ENCODE measurements at places on chromosomes 1 and 21.
A peak's percentile ranks its signal among the peaks of the same experiment; 100 is the strongest.

DNA sequence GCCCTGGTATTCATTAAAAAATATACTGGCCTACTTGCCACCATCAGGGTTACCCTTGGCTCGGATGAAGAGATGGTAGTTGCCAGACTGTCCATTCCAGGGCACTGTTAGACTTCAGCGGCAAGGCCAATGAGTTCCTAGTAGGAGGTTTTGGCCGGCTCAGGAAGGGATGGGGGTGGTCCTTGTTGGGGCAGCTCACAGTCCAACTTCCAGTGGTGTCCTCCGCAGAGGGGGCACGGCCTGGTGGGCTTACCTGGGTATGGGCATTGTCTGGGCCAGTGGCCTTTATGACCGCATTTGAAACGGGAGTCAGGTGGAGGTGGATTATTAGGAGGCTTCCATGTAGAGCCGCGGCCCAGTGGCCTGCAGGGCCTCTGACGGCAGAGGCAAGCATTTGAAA lies 139.1 kb upstream of the ETV3 start:
- no peak for DNase-seq

DNA sequence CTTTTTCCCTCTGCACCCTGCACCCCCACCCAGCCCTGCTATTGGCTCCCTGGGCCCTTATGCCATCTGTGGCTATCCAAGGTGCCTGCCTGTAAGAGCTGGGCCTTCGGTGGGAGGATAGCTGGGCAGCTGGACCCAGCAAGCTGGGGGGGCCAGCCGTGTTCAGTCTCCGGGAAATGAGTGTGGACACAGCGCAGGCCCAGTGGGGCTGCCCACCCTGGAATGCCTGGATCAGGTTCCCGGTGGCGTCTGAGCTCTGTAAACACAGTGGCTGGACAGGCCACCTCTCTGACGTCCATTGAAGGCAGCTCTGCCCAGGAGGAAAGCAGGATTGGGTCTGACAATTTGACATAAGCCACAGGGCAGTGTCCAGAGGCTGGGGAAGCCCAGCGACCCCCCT lies 127.8 kb downstream of the FOXD2 start:
- DNase-seq: no peak

DNA sequence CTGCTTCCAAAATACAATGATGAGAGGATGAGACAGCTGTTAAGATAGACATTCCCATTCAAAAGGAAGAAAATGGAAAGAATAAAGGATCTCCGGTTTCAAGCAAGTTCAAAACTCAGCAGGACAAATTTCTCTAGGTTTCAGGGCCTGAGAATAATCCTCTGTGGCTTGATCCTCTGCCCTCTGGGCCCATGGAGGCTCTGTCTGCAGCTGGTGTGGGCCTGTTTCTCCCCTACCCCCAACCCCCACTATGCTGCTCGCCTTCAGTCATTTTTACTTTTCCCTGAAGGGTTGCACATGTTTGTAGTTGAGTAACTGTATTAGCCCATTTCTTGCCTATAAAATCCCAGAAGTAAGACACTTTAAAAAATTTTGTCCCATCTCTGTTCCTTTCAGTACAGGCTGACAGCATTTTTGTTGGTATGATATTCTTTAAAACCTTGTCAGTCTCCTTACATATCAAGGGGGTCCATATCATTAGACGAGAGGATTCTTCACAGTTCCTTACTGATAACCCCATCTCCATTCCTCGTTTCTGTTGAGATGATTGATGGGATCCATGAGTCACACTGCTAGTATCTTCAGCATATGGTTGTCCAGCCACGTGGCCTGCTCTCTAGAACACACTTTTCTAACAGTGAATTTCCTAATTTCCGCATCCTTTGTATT lies 10.5 kb downstream of the ZMYM4 start:
- DNase-seq: no peak

DNA sequence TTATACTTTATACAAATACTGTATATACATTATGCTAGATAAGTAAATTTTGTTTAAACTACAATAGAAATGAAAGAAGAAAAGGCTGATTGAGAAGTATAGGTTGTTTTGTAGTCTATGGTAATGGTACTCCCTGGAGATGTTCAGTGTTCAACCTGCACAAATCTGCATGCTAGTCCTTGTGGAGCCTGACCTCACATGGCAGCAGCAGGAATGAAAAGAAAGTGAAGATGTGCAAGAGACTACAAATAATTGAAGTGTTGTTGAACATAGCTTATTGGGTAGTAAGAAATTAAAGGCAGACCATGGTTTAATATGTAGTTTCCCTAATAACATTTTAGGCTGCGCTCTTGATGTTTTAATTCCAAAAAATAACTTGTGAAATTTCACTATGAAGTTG lies 201.2 kb downstream of the TGFB2 start:
- no peak for DNase-seq

DNA sequence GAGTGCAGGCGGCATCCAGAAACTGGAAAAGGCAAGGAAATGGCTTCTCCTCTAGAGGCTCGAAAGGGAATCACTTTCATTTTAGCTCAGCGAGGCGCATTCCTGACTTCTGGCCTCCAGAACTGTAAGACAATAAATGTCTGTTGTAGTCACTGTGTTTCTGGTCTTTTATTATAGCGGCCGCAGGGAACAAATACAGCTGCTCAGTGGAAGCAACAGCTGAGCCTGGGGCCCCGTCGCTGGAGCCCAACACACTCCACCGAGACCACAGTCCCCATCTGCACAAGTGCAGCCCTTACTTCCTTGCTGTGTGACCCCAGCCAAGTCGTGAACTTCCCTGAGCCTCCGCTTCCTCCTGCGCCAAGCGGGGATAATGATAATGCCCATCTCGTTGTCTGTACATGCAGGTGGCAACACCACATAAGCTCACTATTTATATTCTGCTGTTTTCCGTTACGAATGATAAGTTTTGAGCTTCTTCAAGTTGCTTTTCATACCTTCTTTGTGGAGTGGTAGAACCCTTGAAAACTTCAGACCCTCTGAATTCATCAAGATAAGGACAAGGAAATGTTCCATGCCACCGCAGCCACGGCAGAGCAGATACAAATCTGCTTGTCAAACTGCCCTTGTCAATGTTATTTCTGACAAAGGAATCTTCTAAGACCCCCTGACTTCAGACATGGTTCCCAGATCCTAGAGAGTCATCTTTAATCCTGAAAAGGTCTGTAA lies 3.2 kb upstream of the LAPTM5 start:
- no peak for DNase-seq

DNA sequence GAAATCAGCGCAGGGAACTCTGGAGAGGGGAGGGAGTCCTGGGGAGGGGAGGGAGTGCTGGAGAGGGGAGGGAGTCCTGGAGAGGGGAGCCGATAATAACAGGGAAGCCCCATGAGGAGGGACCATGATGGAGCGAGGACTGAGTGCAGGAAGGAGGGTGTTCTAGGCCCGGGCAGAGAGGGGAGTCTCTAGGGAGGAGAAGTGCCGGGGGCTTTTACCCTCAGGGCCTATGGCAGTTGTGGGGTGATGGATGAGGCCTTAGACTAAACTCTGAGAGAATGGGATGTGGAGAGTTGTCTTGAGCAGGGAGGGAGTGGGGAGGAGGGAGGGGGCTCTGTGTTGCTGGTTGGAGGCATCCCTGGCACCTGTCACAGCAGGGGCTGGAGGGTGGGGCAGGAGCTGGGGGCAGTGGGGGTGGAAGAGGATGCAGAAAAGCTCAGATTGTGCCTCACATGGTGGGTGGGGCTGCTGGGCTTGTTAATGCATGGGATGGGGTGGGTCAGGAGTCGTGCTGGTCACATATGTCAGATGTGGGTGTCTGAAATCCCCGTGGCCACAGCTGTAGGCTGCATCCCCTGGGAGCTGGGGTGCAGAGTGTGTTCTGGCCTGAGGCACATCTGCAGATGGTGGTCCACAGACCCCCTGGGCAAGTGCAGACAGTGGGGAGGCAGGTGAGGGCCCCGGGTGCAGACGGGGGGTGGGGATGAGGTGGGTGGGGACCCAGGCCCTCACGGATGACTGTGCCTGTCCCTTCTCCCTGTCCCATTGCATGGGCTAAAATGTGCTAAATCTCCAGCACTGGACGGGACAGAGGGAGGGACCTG lies 88.4 kb upstream of the COL6A1 start:
- DNase-seq: no peak

GRCh38 chr21:34687065-34687464 lies 18.3 kb downstream of the CLIC6 start:
- no peak for DNase-seq

- DNase-seq: no peak
These were observed 51.7 kb upstream of the DUSP10 start for GRCh38 chr1:221793439-221794078.

- no peak for DNase-seq
These were observed 3.2 kb upstream of the IKBKE start for GRCh38 chr1:206466840-206467649.

- no peak for DNase-seq
These were observed 1.7 kb downstream of the ODF2L start for GRCh38 chr1:86394416-86394815.

GRCh38 chr1:244205171-244205570 lies 154.1 kb downstream of the ZBTB18 start:
- no peak for DNase-seq

DNA sequence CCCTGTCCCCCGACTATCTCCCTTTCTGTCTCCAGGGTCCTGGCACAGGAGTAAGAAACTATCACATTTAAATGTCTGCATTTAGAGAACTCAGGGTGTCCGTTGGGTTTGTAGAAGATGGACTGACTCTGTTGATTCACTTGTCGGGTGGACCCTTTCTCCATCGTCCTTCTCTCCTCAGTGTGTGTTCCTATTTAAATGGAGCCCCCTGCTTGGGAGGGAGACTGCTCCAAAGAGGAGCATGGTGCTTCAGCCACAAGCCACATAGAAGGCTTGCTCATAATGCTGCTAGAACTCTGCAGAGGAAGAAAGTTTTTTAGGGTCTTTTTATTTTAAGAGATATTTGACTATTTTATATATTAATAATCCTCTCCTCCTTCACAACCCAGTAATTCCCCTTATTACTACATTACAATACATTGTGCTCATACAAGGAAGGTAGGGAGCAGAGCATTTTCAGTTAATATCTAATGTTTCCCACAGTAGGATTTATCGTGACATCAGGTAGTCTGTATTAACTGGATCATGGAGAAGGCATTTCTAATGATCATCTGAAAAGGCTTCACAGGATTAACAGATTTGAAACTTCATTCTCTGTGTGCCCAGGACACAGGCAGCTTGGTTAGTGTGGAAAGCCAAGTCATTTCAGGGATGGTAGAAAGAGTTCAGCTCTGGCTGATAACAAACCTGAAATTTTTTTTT lies 13.8 kb downstream of the FGGY start:
- no peak for DNase-seq

- no peak for DNase-seq
These were observed 93.2 kb downstream of the PRDM2 start for GRCh38 chr1:13793088-13793730.

DNA sequence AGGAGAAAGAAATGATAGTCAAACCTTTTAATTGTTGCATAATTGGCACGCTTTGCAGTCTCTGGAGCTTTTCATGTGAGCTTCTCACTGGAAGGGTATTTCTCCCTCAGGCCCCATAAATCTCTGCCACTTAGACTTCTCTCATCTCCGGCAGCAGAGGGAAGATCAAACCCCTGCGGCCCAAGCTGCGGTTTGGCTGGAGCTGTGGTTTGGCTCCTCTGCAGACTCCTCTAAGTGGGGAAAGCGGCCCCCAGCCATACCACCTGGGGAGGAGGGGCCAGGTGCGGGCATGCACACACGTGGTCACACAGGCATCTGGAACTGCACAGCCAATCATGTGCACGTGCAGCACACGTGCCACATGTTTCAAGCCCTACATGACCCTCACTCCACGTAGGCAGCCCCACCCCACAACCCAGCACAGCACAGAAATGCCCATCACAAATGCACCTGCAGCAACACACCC lies 58.3 kb downstream of the UBE2T start:
- DNase-seq: peak; percentile 91

- DNase-seq: no peak
These were observed 159.1 kb downstream of the EDEM3 start for GRCh38 chr1:184595596-184595995.

- DNase-seq: no peak
These were observed 112.4 kb downstream of the PIK3R3 start for GRCh38 chr1:46020010-46020409.

DNA sequence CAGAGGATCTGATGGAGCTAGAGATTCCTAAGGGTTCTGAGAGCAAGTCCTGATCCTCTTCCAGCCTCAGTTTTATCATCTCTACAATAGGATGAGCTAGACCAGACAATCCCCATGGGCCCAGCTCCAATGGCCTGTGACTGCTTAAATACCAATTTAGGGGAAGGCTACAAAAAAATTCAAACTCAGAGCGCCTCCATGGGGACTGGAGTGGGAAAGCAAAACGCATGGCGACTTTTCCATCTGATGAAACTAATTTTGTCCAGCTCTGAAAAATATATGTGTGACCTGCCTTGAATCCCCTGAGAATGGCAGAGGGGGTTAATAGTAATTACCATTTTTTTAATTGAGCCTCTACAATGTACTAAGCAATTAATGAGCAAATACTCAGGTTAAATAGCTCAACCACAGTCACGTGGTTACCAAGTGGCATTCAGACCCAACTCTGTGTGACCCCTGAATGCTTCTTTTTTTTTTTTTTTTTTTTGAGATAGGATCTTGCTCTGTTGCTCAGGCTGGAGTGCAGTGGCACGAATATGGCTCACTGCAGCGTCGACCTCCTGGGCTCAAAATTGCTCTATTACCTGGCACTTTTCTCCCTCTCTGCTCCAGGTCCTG lies 8.4 kb downstream of the EXTL1 start:
- DNase-seq: no peak

DNA sequence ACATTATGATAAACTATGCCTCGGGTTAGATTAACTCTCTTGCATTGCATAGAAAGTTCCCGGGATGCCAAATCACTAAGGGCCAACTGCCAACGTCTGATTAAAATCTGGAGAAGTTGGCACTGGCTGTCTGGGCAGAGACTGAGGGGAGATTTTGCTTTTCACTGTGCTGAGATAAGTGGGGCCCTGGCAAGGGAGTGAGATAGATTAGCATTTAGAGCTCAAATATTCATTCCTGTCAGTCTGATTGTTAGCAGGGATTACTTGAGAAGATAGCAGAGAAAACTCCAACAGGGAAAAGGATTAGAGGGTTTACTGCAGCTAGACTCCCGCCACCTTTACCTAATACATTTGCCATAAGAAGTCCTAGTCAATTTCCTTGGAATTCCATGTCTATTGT lies 714.1 kb upstream of the CHRM3 start:
- DNase-seq: no peak

DNA sequence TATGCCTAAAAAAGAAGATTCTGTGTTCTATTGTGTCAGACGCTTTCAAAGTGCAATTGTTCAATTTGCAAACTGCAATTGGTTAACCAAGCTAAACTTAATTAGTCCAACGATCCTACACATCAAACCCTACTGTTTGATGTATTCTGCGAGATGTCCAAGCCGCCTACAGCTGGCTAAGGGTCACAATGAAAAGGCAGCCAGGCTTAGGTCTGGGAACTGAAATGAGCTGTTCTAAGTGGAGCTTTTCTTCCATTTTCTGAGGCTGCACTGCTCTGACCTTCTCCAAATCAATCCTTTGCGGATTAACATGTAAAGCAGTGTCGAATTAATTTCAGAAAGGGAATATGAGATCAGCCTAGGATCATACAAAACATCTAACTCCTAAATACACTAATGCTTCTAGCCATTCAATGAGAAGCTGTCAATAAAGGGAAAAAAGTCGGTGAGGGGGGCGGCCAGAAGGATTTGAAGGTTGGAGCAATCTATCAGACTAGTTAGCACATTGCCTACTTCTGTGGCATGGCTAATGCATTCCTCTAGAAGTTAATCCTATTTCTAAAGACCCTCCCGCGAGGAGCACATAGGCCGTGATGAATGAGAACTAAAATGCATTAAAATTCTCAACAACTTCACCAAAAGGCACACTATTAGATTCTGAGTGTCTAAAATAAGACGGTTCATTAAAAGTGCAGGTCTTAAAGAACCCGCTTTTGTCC lies 119.0 kb downstream of the SIM2 start:
- DNase-seq: no peak
